ENCODE measurements at places on chromosomes 2 and 18.

GRCh38 chr2:21317131-21317530 lies 193.4 kb downstream of the TDRD15 start:
- H3K27me3 ChIP-seq = no peaks in the 10 kb centered on the region
- no peak for DNase-seq
- no peak overlapping the region for H3K4me3 ChIP-seq
- no peak overlapping the region for H3K27ac ChIP-seq
- peaks cover 6% of the 10 kb centered on the region for H3K4me1 ChIP-seq

GRCh38 chr2:191325651-191326365 lies 80.6 kb downstream of the MYO1B start:
- H3K36me3 ChIP-seq = no peaks in the 10 kb centered on the region
- DNase-seq = no peak
- H3K4me1 ChIP-seq = peaks cover 7% of the 10 kb centered on the region
- H3K4me3 ChIP-seq = no peak overlapping the region
- H3K27me3 ChIP-seq = no peaks in the 10 kb centered on the region
- no peak overlapping the region for H3K27ac ChIP-seq

DNA sequence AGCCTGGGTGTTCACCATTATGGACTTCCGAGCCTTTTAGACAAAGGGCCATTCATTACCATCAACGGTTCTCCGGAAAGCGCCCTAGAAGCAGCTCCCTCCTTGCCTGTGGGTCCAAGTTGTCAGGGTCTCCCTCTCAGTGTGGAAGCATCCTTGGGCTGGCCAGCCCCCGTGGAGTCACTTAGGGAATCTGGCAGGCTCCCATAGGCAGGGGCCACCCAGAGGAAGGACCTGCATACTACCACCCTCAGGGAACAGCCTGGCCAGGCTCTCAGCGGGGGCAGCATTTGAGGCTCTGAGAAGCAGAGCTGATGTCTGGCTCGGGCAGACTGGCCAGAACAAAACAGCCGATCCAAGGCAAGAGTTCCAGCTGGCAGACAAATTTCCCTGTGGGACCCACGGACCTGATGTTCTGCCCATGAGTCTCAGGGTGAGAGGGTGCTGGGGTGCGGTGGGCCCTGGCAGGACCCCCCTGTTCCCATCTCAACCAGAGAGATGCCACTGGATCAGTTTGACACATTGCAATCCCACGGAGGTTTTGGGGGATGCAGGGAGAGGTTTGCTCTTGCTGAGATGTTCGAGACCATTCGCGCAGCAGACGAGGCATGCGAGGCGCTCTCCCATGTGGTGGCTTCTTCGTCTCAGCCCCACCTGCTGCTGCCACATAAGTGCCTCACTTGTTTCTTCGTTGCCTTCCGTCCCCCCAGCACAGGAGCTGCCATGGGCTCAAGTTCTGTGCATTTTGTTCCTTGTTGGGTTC lies 56.9 kb downstream of the ACKR3 start:
- DNase-seq = peak; percentile 67
- H3K36me3 ChIP-seq = no peaks in the 10 kb centered on the region

DNA sequence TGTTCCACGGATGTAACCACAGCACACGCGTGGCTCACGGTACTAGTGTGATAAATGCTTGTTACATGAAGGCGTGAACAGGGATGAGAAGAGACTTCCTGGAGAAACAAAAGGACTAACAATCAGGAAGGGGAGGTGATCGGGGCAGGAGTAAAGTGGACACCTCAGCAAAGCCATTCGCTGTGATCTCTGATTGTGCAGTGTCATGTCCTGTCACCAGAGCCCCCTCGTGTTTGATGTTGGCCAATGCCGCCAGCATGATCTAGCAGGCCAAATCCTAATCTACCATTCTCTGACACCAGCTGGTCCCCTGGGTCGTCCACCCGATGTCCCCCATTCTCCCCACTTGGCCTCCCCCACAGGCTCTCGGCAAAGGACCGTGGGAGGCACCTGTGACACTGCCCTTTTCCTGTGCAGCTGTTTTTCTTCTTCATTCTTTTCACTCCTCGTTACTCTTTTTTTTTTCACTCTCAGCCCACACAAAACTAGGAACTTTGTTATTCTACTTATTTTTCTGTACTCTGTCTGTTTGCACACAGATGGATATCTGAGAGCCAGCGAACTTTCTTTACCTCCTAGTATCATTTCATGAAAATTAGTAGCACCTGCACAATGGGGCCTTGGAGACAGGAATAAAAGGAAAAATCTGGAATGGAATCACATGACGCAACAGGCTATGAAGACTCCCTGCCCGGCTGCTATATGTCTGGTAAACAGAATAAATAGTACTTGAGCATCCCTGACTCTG lies 146.8 kb downstream of the TGIF1 start:
- peak overlapping the region; percentile 98 for H3K27ac ChIP-seq
- no peak overlapping the region for H3K4me3 ChIP-seq
- peaks cover 21% of the 10 kb centered on the region for H3K36me3 ChIP-seq
- peak; percentile 90 for DNase-seq
- H3K27me3 ChIP-seq = no peaks in the 10 kb centered on the region

GRCh38 chr2:43294973-43295603 lies 68.7 kb upstream of the ZFP36L2 start:
- H3K4me1 ChIP-seq = peaks cover 29% of the 10 kb centered on the region
- H3K27me3 ChIP-seq = no peaks in the 10 kb centered on the region
- H3K36me3 ChIP-seq = no peaks in the 10 kb centered on the region
- DNase-seq = no peak

DNA sequence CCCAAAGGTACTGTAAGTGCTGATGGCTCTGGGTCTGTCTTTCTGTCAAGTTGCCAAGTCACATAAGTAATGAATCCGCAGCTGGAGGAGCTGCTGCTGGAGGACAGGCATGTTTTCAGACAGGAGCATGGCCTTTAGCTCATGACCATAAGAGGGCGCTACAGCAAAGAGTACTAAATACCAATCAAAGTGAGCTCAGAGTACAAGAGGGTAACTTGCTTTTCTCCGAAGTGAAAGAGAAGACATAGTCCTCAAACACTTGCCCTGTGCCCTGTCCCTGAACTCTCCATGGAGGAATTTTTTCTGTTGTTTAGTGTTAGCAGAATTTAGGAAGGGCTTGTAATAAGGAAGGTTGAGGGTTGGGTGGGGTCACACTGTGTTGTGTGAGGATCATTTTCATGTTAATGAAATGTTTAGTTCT lies 58.0 kb upstream of the EML6 start:
- peaks cover under 1% of the 10 kb centered on the region for H3K36me3 ChIP-seq
- H3K4me3 ChIP-seq = no peak overlapping the region
- peaks cover 13% of the 10 kb centered on the region for H3K4me1 ChIP-seq
- no peaks in the 10 kb centered on the region for H3K27me3 ChIP-seq

GRCh38 chr2:70705160-70705850 lies 62.7 kb downstream of the ADD2 start:
- no peaks in the 10 kb centered on the region for H3K27me3 ChIP-seq
- H3K4me3 ChIP-seq = no peak overlapping the region
- DNase-seq = no peak
- H3K4me1 ChIP-seq = no peaks in the 10 kb centered on the region
- H3K27ac ChIP-seq = no peak overlapping the region

DNA sequence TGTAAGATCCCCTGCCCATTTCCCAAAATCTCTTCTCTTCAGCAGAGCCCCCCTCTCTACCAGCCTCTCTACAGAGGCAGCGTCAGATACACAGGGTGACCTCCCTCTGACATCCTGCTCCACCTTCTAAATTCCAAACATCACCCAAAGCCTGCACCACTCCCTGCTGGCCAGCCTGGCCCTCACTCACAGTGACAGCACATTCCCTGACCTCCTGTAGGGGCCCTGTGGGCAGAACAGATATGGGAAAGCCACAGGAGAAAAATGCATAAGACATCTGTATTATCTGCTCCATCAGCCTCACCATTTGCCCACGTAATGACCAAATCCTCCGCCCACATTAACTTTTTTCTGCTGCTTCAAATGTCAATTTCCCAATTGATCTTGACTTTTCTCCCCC lies 40.6 kb downstream of the TRABD2A start:
- H3K27ac ChIP-seq = no peak overlapping the region
- no peaks in the 10 kb centered on the region for H3K36me3 ChIP-seq
- H3K4me1 ChIP-seq = peaks cover 5% of the 10 kb centered on the region
- H3K27me3 ChIP-seq = no peaks in the 10 kb centered on the region
- no peak overlapping the region for H3K4me3 ChIP-seq
- DNase-seq = no peak

DNA sequence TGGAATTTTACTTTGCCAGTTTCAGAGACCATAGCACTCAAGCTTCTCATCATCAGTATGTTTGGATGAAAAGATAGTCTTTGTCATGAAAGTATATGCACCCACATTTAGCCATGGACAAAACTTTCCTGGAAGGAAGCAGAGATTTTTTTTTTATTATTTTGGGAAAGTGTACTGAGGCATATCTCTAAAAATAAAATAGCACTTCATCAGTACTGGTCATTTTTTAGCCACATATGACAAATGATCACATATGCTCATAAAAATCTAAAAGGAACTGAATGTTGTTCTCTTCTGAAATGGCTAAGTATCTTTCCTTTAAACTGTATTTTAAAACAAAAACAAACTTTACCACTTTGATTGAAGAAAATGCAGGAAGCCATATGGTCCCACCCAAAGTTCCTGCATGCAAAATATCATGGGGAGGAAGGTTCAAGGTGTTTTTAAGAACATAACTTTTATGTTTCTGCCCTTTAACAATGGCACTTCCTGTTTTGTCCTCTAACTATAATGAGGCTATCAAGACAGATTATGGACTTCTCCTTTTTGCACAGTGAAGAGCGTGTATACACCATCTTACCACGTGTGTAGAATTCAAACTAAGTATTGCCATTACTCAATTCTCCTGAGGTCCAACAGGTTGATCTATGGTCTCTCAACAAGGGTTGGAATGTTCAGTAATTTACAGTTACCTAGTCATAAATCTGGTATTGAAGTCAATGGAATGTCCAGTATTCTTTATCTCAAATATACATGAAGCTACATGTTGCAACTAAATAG lies 77.1 kb upstream of the SLC39A10 start:
- no peaks in the 10 kb centered on the region for H3K36me3 ChIP-seq
- peak overlapping the region; percentile 63 for H3K27ac ChIP-seq
- peaks cover 60% of the 10 kb centered on the region for H3K4me1 ChIP-seq
- DNase-seq = no peak
- H3K27me3 ChIP-seq = no peaks in the 10 kb centered on the region

GRCh38 chr2:220814441-220814840 lies 757.7 kb downstream of the EPHA4 start:
- no peak overlapping the region for H3K27ac ChIP-seq
- H3K4me3 ChIP-seq = no peak overlapping the region
- no peaks in the 10 kb centered on the region for H3K4me1 ChIP-seq
- DNase-seq = no peak

GRCh38 chr2:20184067-20184938 lies 40.6 kb downstream of the SDC1 start:
- DNase-seq = peak; percentile 36
- no peak overlapping the region for H3K27ac ChIP-seq
- no peaks in the 10 kb centered on the region for H3K36me3 ChIP-seq
- no peaks in the 10 kb centered on the region for H3K4me1 ChIP-seq
- no peaks in the 10 kb centered on the region for H3K27me3 ChIP-seq

DNA sequence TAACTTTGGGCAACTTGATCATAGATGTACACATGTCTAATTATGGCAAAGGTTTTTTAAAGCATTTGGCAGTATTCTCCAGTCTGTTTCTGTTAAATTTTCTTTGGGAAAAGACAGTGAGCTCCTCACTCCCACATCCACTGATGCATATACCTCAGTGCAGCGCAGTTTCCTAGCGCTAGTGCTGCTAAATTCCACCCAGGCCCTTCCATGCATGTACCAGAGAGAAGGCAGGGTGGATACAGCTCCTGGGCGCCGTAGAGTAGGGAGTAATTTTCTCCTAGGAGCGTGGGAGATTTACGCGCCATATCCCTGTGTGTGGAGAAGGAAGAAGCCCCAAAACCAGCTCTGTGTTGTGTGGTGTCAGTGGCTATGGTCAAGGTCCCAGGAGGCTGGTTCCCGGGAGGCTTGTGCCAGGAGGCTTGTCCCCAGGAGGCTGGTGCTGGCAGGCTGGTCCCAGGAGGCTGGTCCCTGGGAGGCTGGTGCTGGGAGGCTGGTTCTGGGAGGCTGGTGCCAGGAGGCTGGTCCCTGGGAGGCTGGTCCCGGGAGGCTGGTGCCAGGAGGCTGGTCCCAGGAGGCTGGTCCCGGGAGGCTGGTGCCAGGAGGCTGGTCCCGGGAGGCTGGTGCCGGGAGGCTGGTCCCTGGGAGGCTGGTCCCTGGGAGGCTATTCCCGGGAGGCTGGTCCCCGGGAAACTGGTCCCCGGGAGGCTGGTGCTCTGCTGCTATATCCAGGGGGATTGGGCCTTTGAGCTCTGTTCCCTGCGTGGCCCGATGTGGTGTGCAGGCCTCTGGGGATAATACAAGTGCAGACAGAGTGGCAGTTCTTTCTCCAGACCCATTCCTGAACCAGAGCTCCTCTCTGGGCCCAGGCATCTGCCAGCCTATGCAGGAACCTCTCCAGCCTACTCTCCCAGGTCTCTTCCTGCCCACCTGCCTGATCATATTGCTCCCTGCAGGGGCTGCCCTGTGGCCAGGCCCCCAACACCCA lies 161.2 kb downstream of the SEPTIN10 start:
- peak; percentile 69 for DNase-seq
- no peak overlapping the region for H3K4me3 ChIP-seq
- H3K4me1 ChIP-seq = no peaks in the 10 kb centered on the region
- H3K27me3 ChIP-seq = no peaks in the 10 kb centered on the region

DNA sequence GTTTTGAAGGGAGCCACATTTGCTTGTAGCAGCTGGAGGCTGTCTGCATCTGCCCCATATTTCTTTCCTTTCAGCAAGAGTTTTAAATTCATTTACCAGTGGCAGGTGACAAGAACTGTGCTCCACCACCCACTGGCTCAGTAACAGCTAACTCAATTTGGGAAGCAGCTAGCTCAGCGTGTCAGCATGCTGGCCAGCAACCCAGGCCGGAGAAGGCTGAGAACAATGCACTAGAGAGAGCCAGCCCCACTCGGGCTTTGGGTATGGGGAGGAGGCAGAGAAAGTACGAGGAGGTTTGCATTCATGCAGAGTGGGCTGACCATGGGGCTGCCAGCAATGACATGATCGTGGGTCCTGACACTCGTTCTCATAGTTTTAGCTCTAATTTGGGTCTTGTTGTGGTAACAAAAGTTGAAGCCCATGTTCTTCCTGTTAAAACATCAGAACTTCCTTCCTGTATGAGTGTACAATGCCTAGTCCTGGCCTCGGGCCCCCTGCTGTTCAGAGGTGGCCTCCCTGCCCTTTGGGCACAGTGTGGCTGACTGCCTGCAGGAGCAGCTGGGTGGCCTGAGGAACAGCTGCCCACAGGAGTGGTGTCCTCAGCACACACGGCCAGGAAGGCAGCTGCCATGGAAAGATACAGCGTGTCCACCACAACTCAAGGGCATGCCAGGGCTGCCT lies 23.0 kb downstream of the CDC42EP3 start:
- peaks cover 46% of the 10 kb centered on the region for H3K36me3 ChIP-seq
- H3K4me1 ChIP-seq = peaks cover 64% of the 10 kb centered on the region
- no peaks in the 10 kb centered on the region for H3K27me3 ChIP-seq
- peak; percentile 90 for DNase-seq

DNA sequence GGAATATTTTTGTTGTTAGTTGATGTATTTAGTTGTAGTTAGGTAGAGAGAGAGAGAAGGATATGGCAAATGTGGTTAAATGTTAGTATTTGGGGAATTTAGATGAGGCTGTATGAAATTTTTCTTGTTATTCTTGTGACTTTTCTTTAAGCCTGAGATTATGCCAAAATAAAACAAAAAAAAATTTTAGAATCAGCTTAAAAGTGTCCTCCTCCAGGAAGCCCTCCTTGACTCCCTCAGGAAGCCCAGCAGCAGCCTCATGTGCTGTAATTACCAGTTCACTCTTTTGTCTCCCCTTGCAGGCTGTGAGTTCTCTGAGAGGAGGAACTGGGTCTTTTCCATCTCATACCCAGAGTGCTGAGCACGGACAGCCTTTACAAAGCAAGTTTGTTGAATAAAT lies 243.5 kb downstream of the TFCP2L1 start:
- no peaks in the 10 kb centered on the region for H3K27me3 ChIP-seq
- no peaks in the 10 kb centered on the region for H3K36me3 ChIP-seq
- no peak for DNase-seq
- no peak overlapping the region for H3K27ac ChIP-seq
- H3K4me1 ChIP-seq = no peaks in the 10 kb centered on the region

Data from spleen (tissue), 13 donors.